ENCODE measurements at places on chromosomes 13 and 19. TPM values are rescaled to one million over a fixed set of nuclear protein-coding genes. Genes with fewer than 3 reads are reported as not detected.
A peak's percentile ranks its signal among the peaks of the same experiment; 100 is the strongest.

DNA sequence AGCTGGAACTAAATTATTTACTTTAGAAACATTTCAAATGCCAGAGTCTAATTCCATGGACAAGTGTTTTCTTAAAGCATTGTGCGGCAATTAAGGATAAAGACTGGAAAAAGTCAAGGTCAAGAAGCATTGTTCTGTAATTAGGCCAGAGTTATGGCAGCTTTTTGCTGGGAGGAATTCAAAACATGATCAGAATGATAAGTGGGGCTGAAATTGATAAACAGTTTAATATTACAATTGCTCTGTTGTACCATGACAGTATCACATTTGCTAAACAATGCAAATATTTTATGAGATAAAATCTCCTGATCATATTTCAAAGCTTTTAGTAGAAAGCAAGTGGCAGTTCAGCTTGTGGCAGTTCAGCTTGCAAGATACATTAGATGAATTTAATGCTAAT lies 513.7 kb downstream of the GPC6 start:
- DNase-seq, result no peak
- no peak overlapping the region for H3K27ac ChIP-seq
- no peaks in the 10 kb centered on the region for H3K4me1 ChIP-seq

DNA sequence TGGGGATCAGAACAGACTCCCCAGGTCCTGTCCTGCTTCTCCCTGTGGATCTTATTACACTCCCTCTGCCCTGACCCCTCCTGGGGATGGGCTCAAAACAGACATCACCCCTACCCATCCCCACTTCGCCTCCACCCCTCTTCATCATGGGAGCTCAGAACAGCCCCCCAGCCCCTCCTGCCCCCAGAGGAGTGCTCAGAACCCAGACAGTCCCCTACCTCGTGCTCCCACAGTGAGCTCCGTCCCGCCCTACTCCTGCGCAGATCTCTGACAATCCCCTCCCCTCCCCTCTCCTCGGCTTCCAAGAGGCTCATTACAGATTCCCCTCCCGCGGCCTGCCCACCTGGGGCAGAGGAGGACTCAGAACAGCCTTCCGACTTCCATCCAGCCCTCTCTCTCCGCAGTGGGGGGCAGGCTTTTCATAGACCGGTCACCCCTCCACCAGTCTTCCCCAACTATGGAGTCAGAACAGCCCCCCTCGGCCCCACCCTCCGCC lies 6.1 kb downstream of the NXNL1 start:
- no peak overlapping the region for H3K27ac ChIP-seq
- H3K4me1 ChIP-seq, result peaks cover 7% of the 10 kb centered on the region
- H3K4me3 ChIP-seq, result no peak overlapping the region
- peaks cover 46% of the 10 kb centered on the region for H3K27me3 ChIP-seq
- H3K36me3 ChIP-seq, result no peaks in the 10 kb centered on the region

GRCh38 chr13:46039411-46040182 lies 12.9 kb downstream of the ZC3H13 start:
- H3K4me1 ChIP-seq, result no peaks in the 10 kb centered on the region
- H3K4me3 ChIP-seq, result no peak overlapping the region
- no peak for DNase-seq
- H3K27ac ChIP-seq, result no peak overlapping the region

DNA sequence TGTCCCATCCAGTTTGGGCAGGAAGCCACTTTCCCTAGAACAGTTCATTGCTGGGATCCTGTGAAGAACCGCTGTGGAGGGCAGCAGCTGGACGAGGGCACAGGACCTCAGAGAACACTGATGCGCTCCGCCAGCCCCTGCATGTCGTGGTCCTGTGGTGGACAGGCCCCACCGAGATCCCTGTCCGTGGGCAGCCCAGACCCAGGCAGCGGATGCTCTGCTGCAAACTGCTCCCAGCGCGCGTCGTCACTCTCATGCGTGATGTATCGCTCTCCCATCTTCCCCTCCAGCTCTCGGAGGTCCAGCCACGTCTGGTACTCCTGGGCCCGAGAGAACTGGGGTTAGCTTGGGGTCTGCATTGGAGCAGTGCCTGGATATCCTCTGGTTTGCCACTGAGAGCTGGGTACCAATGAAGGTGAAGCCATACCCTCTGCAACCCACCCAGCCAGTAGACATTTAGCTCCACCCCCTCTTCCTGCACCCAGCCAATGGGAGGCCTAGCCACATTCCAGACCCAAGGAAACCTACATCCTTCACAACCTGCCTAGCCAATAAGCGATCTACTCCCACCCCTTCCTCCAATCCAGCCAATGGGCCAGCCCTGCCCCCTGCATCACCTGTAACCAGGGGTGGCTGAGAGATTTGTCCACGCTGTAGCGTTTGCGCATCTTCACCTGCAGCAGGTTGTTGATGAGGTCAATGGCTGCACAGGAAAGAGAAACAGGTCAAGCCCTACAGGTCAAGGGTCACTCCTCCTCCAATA lies 13.6 kb upstream of the DACT3 start:
- DNase-seq, result no peak
- H3K4me3 ChIP-seq, result no peak overlapping the region
- no peak overlapping the region for H3K27ac ChIP-seq
- H3K36me3 ChIP-seq, result peaks cover 59% of the 10 kb centered on the region
- no peaks in the 10 kb centered on the region for H3K27me3 ChIP-seq

- DNase-seq, result no peak
- H3K36me3 ChIP-seq, result no peaks in the 10 kb centered on the region
- no peak overlapping the region for H3K27ac ChIP-seq
- peaks cover 4% of the 10 kb centered on the region for H3K27me3 ChIP-seq
- H3K4me3 ChIP-seq, result no peak overlapping the region
- H3K4me1 ChIP-seq, result peaks cover 33% of the 10 kb centered on the region
Measured at GRCh38 chr13:33111414-33112110, 95.3 kb downstream of the KL start.

GRCh38 chr19:46189971-46190888 lies 39.3 kb upstream of the IGFL1 start:
- no peak overlapping the region for H3K27ac ChIP-seq
- no peaks in the 10 kb centered on the region for H3K36me3 ChIP-seq
- H3K4me3 ChIP-seq, result no peak overlapping the region

- no peak overlapping the region for H3K4me3 ChIP-seq
- H3K27ac ChIP-seq, result peak overlapping the region; percentile 99
- H3K4me1 ChIP-seq, result peaks cover 88% of the 10 kb centered on the region
- no peaks in the 10 kb centered on the region for H3K36me3 ChIP-seq
- DNase-seq, result no peak
Measured at GRCh38 chr19:2057484-2058469, 6.7 kb upstream of the MKNK2 start.

YJU2 gene
- 60.8 TPM for polyA plus RNA-seq

- no peaks in the 10 kb centered on the region for H3K36me3 ChIP-seq
- H3K4me3 ChIP-seq, result peak within 1 kb of the TSS; percentile 1
- H3K4me1 ChIP-seq, result peaks cover 51% of the 10 kb centered on the region
Measured at GRCh38 chr19:46635920-46636761, at the start of gene GNG8. Gene GNG8, minus strand, starts transcription at chr19:46636202. Its CDS starts 1,520 bp downstream, at chr19:46634682.

MFSD12 gene
- polyA plus RNA-seq, result 133 TPM
